Colonic mucosa (tissue), 4 donors: ENCODE measurements at places on chromosomes 3 and 15. TPM values are rescaled to one million over a fixed set of nuclear protein-coding genes. Genes with fewer than 3 reads are reported as not detected.
A peak's percentile ranks its signal among the peaks of the same experiment; 100 is the strongest.

DNA sequence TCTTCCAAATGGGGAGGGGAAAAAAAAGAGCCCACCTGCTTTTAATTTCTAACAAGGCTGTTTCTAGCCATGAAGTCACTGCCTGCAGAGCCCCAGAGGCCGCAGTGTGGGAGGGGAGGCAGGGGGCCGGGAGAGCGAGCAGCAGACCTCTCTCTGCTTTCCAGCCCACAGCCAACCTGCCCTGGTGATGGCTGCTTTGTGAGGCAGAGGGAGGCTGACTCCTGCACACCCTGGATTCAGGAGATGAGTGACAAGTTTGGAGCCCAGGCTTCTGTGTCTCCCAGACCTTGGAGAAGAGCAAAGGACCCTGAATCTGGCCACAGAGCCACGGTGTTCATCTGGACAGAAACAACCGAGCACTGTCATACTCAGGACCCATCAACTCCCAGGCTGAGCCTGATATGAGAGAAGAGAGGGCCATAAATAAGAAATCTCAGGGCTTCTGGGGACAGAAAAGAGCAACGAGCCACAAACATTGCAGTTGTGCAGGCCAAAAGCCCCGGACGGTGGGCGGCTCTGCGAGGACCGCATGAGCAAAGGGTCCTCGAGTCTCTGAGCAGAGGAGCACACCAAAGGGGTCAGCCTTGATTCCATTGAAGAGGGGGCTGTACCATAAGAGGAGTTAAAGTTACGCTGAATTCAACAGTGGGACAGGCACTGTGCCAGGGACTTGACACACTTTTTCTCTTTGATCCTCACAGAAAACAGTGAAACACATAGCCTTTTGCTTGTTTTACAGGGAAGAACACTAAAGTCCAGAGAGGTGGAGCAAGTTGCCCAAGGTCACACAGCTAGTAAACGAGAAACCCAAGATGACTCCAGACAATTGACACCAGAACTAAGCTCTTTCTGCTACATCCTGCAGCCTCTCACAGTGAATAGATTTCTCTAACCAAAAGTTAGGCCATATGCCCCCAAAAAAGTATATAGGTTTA, 97.2 kb downstream of the SEMA5B start:
- DNase-seq, result no peak

- no peak for DNase-seq
Measured at GRCh38 chr3:119351581-119351980, 57.4 kb downstream of the ARHGAP31 start.

DNA sequence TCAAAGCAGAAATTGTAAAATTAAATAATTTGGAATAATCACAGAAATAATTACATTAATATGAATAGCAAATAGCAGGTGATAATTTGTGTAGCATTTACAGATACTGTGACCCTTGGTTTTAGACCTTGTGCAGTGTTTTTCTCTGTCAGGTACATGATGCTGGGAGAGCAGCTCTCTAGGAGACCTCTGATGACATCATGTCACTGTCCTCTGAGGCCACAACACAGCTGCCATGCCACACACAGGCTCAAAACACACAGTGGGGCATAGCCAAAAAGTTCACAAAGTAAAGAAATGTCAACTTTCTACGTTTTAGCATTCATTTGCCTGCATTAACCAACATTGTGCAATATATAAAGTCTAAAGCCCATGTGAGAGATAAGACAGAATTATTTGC, 71.8 kb upstream of the ZBTB20 start:
- DNase-seq, result no peak

GRCh38 chr3:48661501-48662144, 1.1 kb downstream of the CELSR3 start:
- peak; percentile 59 for DNase-seq

DNA sequence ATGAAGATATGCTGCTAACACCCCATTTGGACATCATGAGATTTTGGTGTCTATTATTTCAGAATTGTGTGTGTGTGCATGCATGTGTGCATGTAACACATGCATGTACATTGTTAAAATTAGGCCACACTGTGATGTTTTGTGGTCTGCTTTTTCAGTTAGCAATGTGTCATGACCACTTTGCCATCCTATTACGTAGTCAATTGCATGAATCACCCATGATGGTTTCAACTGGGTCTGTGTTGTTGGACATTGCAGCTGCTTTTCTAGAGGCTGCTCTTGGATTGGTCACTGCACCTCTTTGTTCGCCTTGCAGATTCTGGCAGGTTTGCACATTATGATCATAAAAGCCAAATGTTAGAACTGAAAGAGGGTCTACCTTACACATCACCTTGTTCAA, 101.0 kb upstream of the THBS1 start:
- DNase-seq, result no peak

- no peak for DNase-seq
Measured at GRCh38 chr3:179735321-179735720, 82.5 kb downstream of the USP13 start.

DNA sequence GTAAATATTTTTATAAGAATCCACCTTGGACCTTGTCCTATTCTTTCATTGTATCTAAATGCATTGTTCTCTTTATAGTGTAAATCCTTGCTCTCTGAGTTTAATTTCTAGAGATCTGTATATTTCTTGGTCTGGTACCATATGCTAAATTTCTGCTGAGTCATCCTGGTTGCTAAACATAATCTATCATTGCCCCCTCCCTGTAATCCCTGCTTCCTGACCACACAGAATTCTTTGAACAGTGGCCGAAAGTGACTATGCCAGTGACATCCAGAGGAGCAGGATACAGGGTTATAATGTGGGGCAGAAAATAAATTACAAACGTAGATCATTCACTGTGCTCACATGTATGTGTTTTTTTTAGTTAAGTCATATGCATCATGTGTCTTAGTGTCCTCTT, 143.1 kb downstream of the DIPK2A start:
- no peak for DNase-seq

DNA sequence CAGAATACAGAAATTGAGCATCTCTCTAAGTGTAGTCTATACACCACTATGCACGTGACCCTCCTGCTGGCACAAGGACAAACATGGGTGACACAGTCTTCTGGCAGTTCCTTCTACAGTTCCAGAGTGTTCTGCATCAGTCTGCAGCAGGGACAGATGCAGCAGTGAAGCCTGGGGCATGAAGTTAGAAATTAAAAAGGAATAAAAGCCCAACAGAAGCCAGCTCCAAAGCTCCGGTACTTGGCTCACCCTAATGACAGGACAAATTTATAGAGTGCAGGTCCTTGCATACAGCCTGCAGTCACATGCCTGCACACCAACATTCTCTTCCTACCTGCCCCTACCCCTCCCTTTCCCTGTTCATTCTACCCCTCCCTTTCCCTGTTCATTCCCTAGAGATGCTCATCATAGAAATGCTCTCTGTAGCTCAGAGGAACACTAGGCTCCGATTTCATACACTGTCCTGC, 15.0 kb downstream of the UACA start:
- no peak for DNase-seq

The AADAC gene
- total RNA-seq, result 0.15 TPM
